Hematopoietic multipotent progenitor cell treated with erythropoietin and hydrocortisone succinate and interleukin-3 and kit ligand, for 4 days (in vitro differentiated cells): ENCODE measurements at places on chromosomes 7 and 10.

DNA sequence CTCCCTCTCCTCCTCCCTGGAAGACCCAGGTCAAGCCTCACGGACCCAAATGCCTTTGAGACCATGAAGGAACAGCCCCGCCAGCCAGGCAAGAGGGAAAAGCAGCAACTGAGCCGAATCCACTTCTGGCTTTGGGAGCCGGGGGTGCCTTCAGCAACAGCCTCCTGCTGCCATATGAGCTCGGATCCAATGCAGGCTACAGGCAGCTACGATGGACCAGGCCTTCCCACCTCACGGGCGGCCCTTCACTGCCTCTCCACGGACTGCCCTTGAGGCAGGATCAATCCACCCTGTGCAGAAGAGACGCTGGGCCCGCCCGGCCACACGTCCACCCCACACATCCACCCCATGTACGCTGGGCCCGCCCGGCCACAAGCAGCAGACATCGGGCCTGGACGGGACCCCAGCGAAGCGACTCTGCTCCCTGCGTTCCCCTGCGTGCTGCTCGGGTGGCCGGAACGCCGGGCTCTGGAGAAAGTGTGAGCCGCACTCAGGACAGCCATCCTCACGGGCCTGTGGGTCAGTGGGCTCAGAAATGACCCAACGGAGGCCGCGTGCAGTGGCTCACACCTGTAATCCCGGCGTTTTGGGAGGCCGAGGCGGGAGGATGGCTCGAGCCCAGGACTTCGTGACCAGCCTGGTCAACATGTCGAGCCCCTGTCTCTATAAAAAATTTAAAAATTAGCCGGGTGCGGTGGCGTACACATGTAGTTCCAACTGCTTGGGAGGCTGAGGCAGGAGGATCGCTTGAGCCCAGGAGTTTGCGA, 82.0 kb downstream of the FOXL3 start:
- no peak for DNase-seq

- DNase-seq, result peak; percentile 51
Observed at GRCh38 chr7:28686418-28686800, 271.7 kb downstream of the TRIL start.

DNA sequence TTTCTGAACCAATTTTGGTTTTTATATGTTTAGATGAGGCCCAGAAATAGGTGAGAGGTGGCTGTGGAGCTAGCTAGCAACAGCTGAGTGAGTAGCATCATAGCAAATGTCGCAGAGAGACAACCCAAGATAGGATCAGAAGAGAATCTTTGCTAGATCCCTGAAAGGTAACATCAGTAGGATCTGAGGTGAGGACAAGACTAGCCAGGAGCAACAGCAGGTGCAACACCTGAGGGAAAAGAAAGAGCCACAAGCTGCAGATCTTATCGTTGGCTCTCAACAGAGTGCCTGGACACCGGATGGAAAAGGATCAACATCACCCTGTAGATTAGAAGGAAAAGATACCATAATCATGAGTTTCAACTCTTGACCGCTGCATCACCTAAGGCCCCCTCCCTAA, 4.4 kb downstream of the ST8SIA6 start:
- DNase-seq, result no peak

DNA sequence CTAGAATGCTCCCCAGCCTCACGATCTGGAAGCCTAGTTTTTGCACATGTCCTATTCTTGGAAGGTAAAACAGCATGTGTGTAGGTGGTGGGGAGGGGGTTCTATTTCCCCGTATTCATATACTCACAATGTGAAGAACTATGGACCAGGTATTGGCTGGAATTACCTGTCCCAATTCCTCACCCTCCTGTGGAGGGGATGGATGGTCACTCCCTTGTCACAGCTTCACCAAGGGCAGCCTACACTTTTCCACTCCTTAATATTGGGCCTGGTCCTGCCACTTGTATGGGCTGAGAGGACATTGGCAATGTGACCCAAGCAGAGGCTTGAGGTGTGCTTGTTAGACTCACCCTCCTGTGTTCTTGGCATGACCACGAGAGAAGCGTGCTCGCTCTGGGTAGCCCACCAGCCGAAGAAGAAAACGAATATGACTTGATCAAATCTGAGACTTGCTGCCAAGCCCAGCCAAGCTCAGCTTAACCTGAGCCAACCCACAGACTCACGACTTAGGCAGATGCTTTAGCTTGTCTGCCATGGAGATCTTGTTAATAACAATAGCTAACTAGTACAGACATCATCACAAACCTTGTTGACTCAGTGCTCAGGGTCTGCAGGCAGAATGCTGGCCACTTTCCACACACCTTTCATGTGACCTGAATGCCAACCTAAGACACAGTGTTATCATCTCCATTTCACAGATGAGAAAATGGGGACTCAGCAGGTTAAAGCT, 17.2 kb downstream of the ZNF488 start:
- DNase-seq, result no peak

DNA sequence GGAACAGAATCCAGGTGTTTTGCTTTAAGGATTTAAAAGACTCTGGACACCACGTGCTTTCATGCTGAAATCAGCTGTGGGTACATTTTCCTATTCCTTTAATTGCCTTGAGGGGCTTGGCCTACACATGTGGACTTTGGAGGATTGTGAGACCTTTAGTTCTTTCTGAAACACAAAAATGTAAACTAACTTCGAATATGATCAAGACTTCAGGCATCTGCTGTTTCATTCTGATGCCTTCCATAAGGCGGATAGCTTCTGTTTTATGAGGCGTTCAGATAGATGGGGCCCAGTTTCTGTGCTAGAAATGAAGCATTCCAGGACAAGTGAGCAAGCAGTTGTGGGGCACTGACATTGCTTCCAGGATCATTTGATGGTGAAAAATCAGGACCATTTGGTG, 1.5 kb upstream of the NOBOX start:
- DNase-seq, result no peak

- no peak for DNase-seq
Observed at GRCh38 chr10:60848126-60848525, 69.8 kb downstream of the CDK1 start.
